ENCODE measurements at places on chromosomes 3 and 15. TPM values are rescaled to one million over a fixed set of nuclear protein-coding genes. Genes with fewer than 3 reads are reported as not detected.

- H3K27ac ChIP-seq = no peak overlapping the region
- H3K4me3 ChIP-seq = no peak overlapping the region
- H3K4me1 ChIP-seq = peaks cover 11% of the 10 kb centered on the region
- H3K27me3 ChIP-seq = no peaks in the 10 kb centered on the region
Measured at GRCh38 chr3:8663177-8664061, 18.8 kb upstream of the SSUH2 start.

- peaks cover 7% of the 10 kb centered on the region for H3K36me3 ChIP-seq
- H3K27ac ChIP-seq = no peak overlapping the region
Measured at GRCh38 chr3:121705541-121705940, 44.0 kb downstream of the GOLGB1 start.

DNA sequence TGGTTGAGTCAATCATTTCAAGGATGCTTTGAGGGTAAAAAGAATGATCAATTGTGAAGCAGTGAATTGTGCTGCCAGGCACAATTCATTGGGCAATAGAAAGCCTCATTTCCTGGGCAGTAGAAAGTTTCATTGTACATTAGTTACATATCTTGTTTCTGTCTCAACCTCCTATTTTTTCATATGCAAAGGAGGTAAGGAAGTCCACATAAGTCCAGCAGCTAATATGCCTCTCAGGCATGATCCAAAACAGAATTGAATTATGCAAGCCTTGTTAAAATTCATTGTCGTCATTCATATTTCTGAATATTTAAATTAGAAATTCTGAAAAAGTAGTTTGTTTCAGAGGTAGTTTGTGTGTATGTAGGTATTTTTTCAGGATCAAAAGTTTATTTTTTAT lies 65.8 kb downstream of the TFRC start:
- H3K27me3 ChIP-seq = no peaks in the 10 kb centered on the region
- no peaks in the 10 kb centered on the region for H3K4me1 ChIP-seq
- no peaks in the 10 kb centered on the region for H3K36me3 ChIP-seq

- no peaks in the 10 kb centered on the region for H3K27me3 ChIP-seq
- DNase-seq = no peak
- H3K4me3 ChIP-seq = no peak overlapping the region
- H3K4me1 ChIP-seq = peaks cover 22% of the 10 kb centered on the region
Measured at GRCh38 chr3:172150913-172151650, 111.7 kb downstream of the FNDC3B start.

DNA sequence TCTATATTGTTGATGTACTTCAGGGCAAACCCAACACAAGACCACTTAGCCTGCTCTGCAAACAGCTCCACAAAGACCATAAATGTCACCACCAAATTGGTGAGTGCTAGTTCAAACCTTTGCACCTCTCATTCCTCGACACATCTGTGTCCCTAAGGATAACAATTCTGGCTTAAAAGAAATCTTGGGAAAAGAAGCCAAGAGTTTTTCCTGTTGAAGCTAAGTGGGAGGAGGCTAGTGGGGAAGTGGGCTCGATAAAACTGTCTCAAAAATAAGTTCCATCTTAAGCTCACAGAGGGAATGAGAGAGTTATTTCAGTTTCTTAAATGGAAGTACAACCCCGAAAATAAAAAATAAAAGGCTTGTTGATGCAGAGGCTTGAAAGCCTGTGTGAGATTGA lies 40.4 kb upstream of the PRICKLE2 start:
- no peaks in the 10 kb centered on the region for H3K27me3 ChIP-seq
- H3K4me1 ChIP-seq = no peaks in the 10 kb centered on the region
- H3K27ac ChIP-seq = no peak overlapping the region
- DNase-seq = peak; percentile 74

Gene WNT5A
- total RNA-seq = 9.9 TPM

GRCh38 chr3:44974416-44974815 lies 1.6 kb downstream of the ZDHHC3 start:
- H3K27me3 ChIP-seq = no peaks in the 10 kb centered on the region
- no peak overlapping the region for H3K27ac ChIP-seq
- no peaks in the 10 kb centered on the region for H3K36me3 ChIP-seq
- H3K4me1 ChIP-seq = peaks cover 2% of the 10 kb centered on the region

Gene INKA1
- total RNA-seq = 6.3 TPM

Gene ATP8B4
- 12.5 TPM for total RNA-seq

DNA sequence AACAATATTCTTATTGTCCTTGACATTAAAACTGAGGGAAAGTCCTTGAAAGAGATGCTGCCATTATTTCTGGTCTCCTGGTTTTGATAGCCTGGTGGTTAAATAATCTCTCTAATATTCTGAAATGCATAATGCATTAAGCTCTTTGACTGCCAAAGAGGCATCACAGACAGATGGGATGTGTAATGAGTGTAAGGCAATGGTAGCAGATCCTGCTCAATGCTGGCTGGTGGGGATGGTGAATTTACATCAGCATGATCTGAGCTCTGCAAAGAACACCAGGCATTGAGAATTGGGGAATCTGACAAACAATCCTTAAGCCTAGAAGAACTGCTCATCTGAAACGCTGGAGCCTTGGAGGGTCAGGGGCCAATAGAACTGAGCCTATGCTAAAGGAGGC lies 528.6 kb upstream of the LMCD1 start:
- DNase-seq = no peak
- H3K36me3 ChIP-seq = no peaks in the 10 kb centered on the region
- H3K27me3 ChIP-seq = no peaks in the 10 kb centered on the region
- H3K4me3 ChIP-seq = no peak overlapping the region
- no peak overlapping the region for H3K27ac ChIP-seq

Gene GOLGA8G
- not detected for total RNA-seq

DNA sequence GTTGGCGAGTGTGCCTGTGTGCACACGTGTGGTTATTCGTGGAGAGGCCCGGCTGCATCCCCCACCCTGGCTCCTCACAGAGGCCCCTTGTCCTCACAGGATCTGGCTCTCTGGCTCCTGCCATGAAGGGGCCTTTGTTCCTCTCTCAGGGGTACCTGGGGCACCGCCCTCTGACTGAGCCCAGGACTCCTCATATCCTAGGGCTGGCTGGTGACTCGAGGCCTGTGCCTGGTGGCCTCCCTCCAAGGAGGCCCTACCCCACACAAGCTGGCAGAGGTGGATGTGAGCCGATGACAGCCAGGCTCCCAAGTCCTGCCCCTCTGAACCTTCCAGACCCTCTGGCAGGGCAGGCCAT lies 10.0 kb downstream of the PRKCD start:
- no peak overlapping the region for H3K4me3 ChIP-seq
- H3K27ac ChIP-seq = no peak overlapping the region
- H3K36me3 ChIP-seq = peaks cover 5% of the 10 kb centered on the region
- H3K27me3 ChIP-seq = no peaks in the 10 kb centered on the region

Gene WDR72
- total RNA-seq = 55.7 TPM

DNA sequence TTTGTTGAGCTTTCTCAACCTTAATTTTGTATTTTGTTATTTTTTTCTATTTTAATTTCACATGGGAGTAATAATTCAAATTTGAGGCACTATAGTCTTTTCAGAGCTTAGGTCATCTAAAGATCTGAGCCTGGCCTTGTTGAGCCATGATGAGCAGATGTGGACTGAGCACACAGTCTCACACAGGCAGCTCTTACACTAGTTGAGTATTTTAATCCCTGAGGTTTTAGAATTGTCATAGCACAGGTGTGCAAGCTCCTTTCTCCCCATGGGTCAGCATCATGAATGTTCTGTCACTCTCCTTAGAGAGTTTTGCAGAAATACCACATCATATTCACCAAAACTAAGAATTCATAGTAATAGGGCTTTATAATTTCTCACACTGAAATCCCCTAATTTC lies 4.9 kb downstream of the ZBTB38 start:
- H3K27me3 ChIP-seq = no peaks in the 10 kb centered on the region
- no peak overlapping the region for H3K27ac ChIP-seq
- no peak overlapping the region for H3K4me3 ChIP-seq
- H3K36me3 ChIP-seq = peaks cover 3% of the 10 kb centered on the region

- no peak overlapping the region for H3K27ac ChIP-seq
- no peak overlapping the region for H3K4me3 ChIP-seq
- no peaks in the 10 kb centered on the region for H3K27me3 ChIP-seq
- DNase-seq = no peak
Measured at GRCh38 chr3:149703466-149703865, 45.6 kb upstream of the WWTR1 start.

Gene HYAL3
- 2.0 TPM for total RNA-seq

- no peaks in the 10 kb centered on the region for H3K4me1 ChIP-seq
- no peaks in the 10 kb centered on the region for H3K36me3 ChIP-seq
- H3K27ac ChIP-seq = no peak overlapping the region
- H3K4me3 ChIP-seq = no peak overlapping the region
- peak; percentile 46 for DNase-seq
Measured at GRCh38 chr3:13538520-13539291, 10.2 kb upstream of the FBLN2 start.

Gene GRAMD1C
- total RNA-seq = 21.0 TPM

DNA sequence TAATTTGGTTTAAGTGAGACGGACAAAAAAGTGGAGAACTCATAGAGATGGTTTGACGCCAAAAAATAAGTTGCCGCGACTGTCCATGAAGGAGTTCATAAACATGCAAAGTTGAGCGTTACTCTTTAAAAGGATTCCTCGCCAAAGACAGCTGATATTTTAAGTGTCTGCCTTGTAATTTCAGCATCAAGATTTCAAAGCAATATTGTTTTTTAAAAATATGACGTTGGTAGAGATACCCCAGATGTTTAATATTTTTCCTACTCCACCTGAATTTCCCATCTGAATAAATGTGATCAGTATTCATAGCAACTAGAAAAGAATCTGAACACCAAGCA lies 155.0 kb downstream of the TUSC7 start:
- H3K27me3 ChIP-seq = no peaks in the 10 kb centered on the region
- peaks cover 3% of the 10 kb centered on the region for H3K4me1 ChIP-seq
- H3K36me3 ChIP-seq = no peaks in the 10 kb centered on the region

DNA sequence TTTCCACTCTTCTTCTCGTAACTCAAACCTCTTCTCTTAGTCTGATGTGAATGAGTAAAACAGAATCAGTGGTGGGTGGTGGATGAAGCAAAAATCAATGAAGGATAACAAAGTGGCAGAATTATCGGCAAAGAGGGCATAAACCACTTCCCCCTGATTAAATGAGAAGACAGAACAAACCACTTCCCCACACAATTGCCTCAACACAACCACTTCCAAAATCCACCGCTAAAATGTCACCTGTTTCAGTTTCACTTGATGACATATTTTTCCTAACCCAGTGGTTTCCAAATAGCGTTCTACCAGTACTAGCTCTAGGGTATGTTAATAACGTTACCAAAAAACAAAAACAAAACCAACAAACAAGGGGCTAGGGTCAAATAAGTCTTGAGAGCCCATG lies 478.7 kb upstream of the WNT5A start:
- no peak overlapping the region for H3K4me3 ChIP-seq
- no peak overlapping the region for H3K27ac ChIP-seq
- H3K4me1 ChIP-seq = no peaks in the 10 kb centered on the region
- no peaks in the 10 kb centered on the region for H3K36me3 ChIP-seq
- H3K27me3 ChIP-seq = no peaks in the 10 kb centered on the region
- DNase-seq = no peak

Gene ZNF80
- total RNA-seq = 0.28 TPM

DNA sequence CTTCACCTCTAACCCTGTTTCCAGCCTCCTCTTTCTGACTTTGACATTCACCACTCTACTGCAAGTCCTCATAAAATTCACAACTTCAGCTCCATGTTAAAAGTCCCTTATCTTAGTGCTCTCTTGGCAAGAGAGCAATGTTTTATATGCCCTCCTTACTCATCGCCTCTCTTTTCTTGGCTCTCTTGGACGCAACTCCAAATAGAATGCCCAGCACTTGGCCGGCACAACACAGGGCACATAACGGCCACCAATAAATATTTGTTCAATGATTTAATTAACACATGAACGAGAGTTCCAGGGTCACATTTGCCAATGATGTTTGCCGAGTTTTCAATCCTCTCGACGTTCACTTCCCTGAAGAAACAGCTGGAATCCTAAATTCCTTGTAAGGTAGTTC lies 401.4 kb downstream of the ROBO1 start:
- no peaks in the 10 kb centered on the region for H3K36me3 ChIP-seq
- no peak for DNase-seq
- no peaks in the 10 kb centered on the region for H3K27me3 ChIP-seq
- no peak overlapping the region for H3K27ac ChIP-seq

- no peak overlapping the region for H3K27ac ChIP-seq
- H3K4me1 ChIP-seq = no peaks in the 10 kb centered on the region
- H3K27me3 ChIP-seq = no peaks in the 10 kb centered on the region
- H3K4me3 ChIP-seq = no peak overlapping the region
- no peaks in the 10 kb centered on the region for H3K36me3 ChIP-seq
- no peak for DNase-seq
Measured at GRCh38 chr3:179853176-179853575, 183.6 kb downstream of the PEX5L start.

GRCh38 chr15:67201136-67201535 lies 53.3 kb downstream of the AAGAB start:
- H3K27me3 ChIP-seq = no peaks in the 10 kb centered on the region
- H3K27ac ChIP-seq = no peak overlapping the region
- no peak for DNase-seq
- H3K4me3 ChIP-seq = no peak overlapping the region
- no peaks in the 10 kb centered on the region for H3K36me3 ChIP-seq

GRCh38 chr15:60591496-60592370 lies 112.8 kb upstream of the ICE2 start:
- H3K4me3 ChIP-seq = peak overlapping the region; percentile 70
- peaks cover 2% of the 10 kb centered on the region for H3K27me3 ChIP-seq
- H3K27ac ChIP-seq = peak overlapping the region; percentile 91
- H3K4me1 ChIP-seq = peaks cover under 1% of the 10 kb centered on the region

Gene PYGO1
- 3.7 TPM for total RNA-seq

DNA sequence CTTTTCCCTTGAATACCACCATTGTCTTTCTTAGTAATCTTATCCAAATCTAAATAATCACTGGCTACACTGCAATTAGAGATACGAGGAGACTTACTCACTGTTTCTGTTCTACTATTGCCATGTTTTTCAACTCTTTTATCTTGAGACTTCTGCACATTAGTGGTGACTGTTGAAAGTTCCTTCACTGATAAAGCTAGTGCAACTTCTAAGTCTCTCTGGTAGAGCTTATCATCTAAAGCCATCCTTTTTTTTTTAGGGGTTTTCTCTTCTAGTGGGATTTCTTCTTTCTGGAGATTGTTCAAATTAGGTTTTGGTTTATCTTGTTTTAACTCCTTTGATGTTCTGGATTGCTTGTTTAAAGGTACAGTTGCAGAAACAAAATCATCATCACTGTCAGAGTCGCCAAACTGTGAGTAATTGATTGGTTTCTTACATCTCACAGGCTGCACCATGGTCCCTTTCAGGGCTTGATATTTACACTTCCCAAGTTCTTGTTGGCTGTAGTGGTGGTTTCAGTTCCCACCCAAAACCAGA lies 37.7 kb downstream of the NCK1 start:
- no peaks in the 10 kb centered on the region for H3K36me3 ChIP-seq
- no peak overlapping the region for H3K27ac ChIP-seq
- no peak for DNase-seq
- H3K27me3 ChIP-seq = no peaks in the 10 kb centered on the region

GRCh38 chr3:70974747-70975146 lies 608.8 kb downstream of the FOXP1 start:
- no peaks in the 10 kb centered on the region for H3K4me1 ChIP-seq
- no peaks in the 10 kb centered on the region for H3K27me3 ChIP-seq
- H3K27ac ChIP-seq = no peak overlapping the region
- H3K4me3 ChIP-seq = no peak overlapping the region

Gene NR2F2
- total RNA-seq = 191 TPM

GRCh38 chr3:171228240-171228639 lies 201.7 kb upstream of the SLC2A2 start:
- H3K36me3 ChIP-seq = no peaks in the 10 kb centered on the region
- no peaks in the 10 kb centered on the region for H3K4me1 ChIP-seq
- H3K27ac ChIP-seq = no peak overlapping the region
- H3K27me3 ChIP-seq = no peaks in the 10 kb centered on the region

- H3K4me3 ChIP-seq = no peak overlapping the region
- H3K27ac ChIP-seq = no peak overlapping the region
- H3K36me3 ChIP-seq = no peaks in the 10 kb centered on the region
- H3K27me3 ChIP-seq = no peaks in the 10 kb centered on the region
- no peak for DNase-seq
- H3K4me1 ChIP-seq = no peaks in the 10 kb centered on the region
Measured at GRCh38 chr3:64253689-64254088, 28.4 kb upstream of the PRICKLE2 start.

Gene CD96
- total RNA-seq = 9.5 TPM
